Heart left ventricle (tissue), 16 donors: ENCODE measurements at places on chromosomes 1 and 21.

DNA sequence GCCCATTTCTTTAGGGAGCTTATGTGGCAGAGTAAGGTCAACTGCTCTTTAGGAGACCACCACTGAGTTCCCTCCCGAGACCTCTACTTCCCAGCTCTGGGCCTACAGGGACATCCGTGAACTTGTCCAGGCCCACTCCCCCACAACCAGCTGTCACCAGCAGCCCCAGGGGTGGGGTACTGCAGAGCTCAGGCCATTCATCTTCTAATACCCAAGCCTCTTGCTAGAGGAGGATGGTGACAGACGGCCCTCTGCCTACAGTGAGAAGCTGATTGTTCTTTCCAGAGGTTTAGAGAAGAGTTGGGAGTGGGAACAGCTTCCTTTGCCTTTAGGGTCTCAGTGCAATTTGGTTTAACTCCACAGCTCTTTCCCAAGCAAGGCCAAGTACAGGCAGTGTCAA is 33.2 kb upstream of the ARTN start:
- no peak for DNase-seq

- no peak for DNase-seq
Measured at GRCh38 chr1:238964631-238965030, 421.7 kb upstream of the CHRM3 start.

GRCh38 chr1:54857746-54858561 is 29.0 kb downstream of the DHCR24 start:
- no peak for DNase-seq

GRCh38 chr1:173205146-173206051 is 1.7 kb downstream of the TNFSF4 start:
- no peak for DNase-seq

DNA sequence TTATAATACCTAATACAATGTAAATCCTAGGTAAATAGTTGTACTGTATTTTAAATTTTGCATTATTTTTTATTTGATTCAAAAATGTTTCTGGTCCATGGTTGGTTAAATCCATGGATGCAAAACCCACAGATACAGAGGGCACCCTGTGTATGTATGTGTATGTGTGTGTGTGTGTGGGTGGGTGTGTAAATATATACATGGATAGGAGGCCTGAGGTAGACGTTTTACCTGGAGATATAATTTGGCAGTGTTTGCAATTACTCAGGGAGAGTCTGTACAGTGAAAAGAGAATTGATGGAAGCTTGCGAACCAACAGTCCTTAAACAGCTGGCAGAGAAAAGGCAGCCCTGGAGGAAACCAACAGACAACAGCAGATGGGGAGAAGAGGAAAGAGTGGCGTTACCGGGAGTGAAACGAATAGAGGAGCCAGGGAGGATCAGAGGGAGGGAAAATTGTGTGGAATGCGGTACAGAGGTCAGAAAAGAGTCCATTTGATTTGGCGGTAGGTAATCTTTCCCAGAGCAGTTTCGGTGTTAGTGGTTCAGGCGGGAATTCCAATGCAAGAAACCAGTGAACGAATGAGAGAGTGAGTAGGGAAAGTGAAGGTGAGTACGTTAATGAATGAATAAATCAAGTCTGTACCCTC is 47.9 kb upstream of the NBL1 start:
- no peak for DNase-seq

DNA sequence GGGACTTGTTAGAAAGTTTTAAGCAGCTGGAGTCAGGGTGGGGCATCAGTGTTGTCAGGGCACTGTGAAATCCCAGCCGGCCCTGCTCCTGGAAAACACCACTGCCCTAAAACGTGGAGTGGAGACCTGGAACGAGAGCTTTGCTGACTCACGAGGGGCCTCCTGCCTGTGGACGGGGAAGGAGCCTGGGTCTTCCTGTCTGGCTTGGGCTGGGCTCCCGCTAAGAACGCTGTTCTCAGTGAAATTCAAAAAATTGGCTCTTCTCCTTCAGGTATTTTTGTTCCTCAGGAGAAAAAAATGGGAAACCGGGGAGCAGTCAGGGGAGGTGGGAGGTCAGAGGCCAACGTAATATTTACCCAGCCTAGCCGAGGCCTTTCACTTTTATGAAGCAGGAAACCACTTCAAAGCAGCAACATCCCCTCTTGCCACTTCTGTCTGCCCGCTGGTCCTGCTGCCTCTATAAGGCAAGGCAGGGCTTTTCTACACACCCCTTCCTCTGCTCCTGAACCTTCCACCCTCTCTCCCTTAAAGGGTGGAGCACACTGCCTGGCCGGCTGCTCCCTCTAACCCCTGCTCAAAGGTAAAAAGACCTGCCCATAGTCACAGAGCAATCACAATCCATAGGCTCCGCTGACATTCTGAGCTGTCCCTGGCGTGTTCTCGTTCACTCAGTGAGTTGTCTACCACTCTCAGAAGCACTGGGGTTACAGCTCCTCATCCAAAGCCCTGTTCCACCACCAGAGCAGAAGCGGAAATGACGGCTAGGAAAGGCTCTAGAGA is 8.0 kb downstream of the PLXNA2 start:
- peak; percentile 51 for DNase-seq

GRCh38 chr1:181484821-181485220 is 1.5 kb downstream of the CACNA1E start:
- DNase-seq, result no peak

DNA sequence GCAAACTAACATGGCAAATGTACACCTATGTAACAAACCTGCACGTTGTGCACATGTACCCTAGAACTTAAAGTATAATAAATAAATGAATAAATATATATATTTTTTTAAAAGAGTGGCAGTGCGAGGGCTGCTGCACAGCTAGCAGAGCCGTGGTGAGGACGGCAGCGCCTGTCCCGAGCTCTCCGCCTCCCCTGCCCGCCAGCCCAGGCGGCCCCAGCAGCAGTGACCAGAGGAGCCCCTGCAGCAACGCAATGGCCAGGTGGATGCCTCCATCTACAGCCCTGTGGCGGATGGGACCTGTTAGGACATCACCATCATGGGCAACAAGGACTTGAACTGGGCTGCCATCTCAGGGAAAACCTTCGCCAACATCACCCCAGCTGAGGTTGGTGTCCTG is 351.9 kb downstream of the FAM72C start:
- no peak for DNase-seq

GRCh38 chr21:40886931-40887330 is 40.0 kb upstream of the DSCAM start:
- no peak for DNase-seq

- no peak for DNase-seq
Measured at GRCh38 chr1:8122477-8123407, 96.6 kb upstream of the ERRFI1 start.

- no peak for DNase-seq
Measured at GRCh38 chr1:181134543-181135436, 46.3 kb downstream of the IER5 start.

DNA sequence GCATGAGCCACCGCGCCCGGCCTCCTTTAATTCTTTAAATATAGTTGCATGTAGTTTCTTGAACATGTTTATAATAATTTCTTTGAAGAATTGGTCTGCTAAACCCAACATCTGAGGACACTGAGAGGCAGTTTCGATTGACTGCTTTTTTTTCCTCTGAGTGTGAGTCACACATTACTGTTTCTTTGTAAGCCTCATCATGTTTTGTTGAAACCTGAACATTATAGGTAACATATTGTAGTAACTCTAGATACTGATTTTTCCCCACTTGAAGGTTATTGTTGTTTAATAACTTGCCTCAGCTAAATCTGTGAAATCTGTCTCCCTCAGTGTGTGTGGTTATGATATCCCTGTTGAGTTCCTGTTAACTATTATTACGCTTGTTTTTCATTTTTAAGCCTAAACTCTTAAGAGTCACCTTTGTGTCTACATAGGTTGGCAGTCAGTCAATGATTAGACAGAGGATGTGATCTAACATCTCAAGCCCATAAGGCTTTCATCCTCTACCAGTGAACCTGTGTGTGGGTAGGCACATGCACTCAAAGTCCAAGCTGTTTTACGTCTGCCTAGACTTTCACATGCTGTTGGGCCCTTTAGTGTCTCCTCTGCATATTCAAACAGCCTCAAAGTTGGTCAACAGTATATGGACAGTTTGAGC is 155.5 kb downstream of the KCNH1 start:
- DNase-seq, result no peak

GRCh38 chr1:7629465-7630195 is 141.5 kb upstream of the VAMP3 start:
- no peak for DNase-seq

- DNase-seq, result peak; percentile 82
Measured at GRCh38 chr1:43329995-43330751, 7.4 kb upstream of the MPL start.

GRCh38 chr21:14916676-14917141 is 148.1 kb downstream of the NRIP1 start:
- DNase-seq, result no peak

DNA sequence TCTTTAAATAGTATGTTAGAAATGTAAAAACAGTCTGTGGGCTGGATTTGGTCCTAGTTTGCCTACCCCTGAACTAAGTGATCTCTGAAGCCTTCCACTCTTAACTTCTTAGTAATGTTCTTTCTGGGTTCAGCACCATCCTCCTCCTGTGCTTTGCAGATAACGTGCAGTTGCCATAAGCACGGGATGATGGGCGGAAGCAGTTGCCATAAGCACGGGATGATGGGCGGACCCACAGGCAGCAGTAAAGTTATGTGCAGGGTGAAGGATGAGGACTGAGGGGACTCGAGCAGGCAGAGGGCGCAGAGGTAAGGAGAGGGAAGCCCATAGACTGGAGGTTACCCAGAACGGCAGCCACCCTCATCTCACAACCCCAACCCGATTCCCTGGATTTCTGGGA is 25.6 kb downstream of the GPA33 start:
- DNase-seq, result no peak

GRCh38 chr1:77473690-77474089 is 191.9 kb downstream of the AK5 start:
- DNase-seq, result no peak

DNA sequence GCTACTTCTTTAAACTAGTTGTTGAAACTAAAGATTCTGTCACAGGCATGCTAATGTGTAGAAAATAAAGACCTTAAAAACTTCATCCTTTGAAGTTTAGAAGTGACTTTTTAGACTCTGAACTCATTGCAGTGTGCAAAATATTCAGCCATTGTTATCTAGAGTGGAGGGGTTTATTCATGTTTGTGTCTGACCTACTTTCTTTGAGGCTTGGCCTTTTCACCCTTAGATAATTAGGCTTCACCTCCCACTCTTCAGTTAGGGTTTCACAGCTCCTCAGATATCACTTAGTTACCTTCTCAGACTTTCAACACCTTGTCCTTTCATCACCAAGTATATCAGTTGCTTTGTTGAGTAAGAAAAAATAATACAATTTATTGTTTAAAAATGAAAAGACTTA is 75.9 kb downstream of the IVNS1ABP start:
- no peak for DNase-seq

GRCh38 chr1:67766141-67766978 is 66.9 kb downstream of the GNG12 start:
- peak; percentile 54 for DNase-seq

DNA sequence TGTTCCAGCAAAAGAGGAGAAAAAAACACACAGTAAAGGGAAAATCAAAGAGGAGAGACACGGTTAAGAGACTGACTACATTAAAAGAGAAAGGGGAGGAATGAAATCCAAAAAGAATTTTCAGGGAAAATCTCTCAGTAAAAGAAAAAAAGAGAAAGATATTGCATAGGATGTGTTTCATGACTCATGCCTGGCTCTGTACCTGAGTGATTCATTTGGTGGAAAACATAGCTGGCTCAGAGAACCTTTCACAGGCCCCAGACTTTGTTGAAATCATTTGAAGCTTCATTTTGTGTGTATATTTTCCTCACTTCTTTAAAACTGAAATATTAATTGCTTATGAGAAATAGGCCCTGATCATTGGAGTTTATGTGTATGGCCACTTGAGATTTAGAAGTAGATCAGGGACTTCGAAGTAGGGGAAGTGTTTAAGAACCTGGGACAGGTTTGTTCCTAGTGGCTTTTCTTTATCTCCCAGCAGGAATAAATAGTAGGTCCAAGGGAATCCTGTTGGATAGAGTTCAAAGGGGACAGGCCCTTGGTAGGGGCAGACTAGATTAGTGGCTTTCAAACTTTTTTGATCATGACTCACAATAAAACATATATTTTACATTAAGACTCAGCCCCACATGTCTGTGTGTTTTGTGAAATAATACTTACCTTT is 239.1 kb upstream of the SGIP1 start:
- DNase-seq, result no peak

GRCh38 chr1:156887317-156887716 is 6.2 kb upstream of the PEAR1 start:
- DNase-seq, result no peak

DNA sequence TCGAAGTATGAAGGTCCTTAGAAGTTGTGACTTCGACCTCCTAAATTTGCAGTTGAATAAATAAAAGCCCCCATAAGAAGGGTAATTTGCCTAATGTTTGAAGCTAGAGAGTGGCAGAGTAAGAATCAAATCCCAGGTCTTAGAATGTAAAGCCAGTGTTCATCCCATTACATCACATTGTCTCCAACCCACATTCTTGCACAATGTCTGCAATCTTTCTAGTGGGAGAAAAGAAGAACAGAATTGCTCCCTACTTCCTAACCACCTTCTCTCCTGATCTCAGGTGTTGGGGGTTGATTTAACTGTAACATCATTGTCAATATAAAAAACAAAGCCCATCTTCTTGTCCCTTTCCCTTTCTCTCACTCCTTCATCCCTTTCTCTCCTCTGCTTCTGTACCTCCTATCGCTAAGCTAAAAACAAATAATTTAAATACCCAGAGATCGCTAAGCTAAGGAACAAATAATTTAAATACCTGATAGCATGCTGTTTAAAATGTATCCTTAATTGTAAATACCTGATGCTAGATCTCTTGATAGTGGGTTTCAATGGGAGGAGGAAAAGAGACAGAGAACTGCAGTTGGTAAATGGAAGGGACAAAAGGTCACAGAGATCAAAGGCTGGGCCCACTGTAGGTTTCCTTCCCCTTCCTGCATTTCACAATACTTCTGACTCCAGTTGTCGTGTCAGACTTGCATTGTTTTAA is 32.1 kb upstream of the CCDC190 start:
- DNase-seq, result no peak

GRCh38 chr1:230179249-230179648 is 112.2 kb downstream of the GALNT2 start:
- no peak for DNase-seq

DNA sequence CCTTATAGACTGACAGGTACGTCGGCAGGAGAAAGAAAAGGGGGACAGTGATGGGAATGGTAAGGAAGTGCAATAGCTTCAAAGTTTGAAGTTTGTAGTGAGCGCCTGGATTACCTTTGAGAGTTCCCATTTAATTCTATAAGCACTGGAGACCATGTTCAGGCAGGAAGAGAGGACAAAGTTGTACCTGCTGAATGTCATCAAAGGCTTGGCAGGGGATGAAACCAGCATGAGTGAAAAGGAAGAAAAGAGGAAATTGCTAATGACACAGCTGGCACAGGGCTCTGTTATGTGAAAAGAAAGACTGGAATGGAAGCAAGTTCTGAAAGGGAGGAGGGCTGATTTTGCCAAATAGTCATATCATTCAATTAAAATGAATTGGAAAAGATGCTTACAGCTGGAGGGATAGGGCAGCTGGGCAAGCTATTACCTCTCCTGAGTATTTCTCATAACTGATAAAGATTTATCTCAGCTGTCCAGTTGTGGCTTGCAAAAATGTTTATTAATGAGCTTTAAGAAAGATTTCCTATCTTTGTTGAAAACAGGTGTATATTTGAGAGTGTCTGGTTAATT is 109.2 kb downstream of the HMCN1 start:
- DNase-seq, result no peak
